ENCODE measurements at places on chromosomes 4 and X.

- DNase-seq, result no peak
Observed at GRCh38 chr4:7167706-7168105, 24.6 kb upstream of the SORCS2 start.

DNA sequence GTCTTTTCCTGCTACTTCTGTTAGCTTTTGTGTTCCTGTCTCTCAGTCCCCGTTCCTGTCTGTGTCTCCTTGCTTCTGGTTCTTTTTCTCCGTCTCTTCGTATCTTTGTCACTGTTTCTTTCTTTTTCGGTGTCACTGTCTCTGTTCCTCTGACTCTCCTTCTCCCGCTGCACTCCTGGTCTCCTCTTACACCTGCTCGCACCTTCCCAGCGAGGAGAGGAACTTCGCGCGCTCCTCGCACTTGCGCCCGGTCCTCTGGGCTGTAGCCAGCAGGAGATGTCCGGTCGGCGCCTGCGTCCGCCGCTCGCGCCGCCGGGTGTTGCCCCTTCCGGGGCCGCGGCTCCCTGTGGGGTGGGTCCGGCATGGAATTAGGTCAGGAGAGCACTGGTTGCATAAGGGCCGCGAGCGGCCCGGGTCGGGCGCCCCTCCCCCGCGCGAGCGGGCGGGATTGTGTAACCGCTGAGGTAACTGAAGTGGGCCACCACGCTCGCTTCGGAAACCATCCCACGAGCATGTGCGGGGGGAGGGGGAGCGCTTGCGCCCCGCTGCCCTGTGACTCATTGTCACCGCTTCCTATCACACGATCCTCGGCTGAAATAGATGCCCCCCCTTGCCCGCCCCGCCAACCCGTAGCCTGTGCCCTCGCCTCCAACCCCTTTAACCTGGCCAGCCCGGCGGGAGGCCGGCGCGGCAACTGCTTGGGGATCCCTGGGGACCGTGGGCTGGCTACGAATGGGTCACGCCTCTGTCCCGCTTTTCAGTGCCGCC lies 1.6 kb downstream of the LONRF3 start:
- no peak for DNase-seq

DNA sequence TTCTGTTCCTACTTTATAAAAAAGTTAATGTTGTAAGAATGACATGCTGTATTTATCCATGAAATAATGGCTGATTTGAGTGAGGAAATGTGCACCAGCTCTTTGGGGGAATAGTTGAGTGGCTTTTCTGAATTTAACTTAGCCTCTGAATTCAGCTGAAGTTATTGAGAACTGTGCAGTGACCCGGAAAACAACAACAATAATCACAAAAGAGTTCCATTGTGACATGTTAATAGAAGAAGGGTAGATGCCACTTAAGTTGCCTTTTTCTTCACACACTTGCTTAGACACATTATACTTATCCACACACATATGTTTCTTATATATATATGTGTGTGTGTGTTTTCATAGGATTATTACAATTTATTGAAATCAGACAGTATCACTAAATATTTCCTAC lies 301.2 kb downstream of the BMPR1B start:
- DNase-seq, result no peak

- no peak for DNase-seq
Observed at GRCh38 chr4:89997171-89997704, 102.6 kb downstream of the MMRN1 start.

DNA sequence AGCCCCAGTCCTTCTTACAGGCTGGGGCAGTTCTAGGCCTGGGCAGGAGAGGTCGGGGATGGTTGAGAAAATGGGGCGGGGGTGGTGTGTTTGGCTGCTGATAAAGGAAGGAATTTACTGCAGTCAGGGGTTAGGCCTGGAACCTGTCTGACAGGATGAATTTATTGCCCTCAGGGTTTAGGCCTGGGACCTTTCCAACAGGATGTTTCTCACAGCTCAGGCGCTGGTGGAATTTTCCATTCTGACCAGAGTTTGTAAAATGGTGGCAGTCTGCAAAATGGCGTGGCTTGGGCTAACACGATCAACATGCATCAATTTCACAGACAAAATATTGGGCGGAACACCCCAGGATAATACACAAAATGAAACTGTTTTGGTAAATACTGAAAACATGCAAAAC lies 83.5 kb upstream of the SPIN4 start:
- DNase-seq, result no peak

- DNase-seq, result no peak
Observed at GRCh38 chr4:46249516-46249915, 125.7 kb upstream of the GABRG1 start.

DNA sequence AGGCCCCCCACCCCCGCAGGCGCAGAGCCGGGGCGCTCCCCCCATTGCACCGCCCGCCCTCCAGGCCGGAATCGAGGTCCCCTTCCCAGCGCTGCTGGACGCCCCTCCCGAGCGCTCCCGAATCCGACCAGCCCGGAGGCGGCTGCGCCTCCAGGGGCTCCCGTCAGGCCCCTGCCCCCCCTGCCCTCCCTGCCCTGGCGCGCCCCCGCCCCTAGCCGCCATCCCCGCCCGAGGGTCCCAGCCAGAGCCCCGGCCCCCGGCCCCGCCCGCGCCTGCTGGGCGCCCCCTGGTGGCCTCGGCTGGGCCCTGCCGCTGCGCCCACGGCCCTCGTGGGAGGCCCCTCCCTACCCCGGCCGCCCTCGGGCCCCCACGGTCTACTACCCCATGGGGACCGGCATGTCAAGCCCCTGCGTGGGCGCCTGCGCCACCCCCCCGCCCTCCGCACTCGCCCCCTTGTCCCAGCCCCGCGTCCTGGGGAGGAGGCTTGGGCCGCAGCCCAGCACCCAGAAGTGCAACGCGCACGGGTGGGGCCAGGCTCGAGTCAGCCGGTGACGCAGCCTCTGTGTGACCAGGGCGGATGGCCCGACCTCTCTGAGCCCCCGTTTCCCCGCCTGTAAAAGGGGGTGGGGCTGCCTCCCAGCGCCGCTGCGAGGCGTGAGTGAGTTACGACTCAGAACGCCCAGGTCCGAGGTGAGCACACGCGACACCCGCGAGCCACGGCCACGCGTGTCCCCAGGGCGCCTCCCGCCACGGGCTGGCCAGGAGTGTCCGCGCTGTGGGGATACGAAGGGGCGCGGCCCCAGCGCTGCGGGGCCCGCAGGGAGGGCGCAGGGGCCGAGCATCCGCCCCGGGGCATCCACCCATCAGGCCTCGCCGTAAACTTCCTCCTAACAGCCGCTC lies 104.9 kb downstream of the FAM53A start:
- DNase-seq, result no peak

DNA sequence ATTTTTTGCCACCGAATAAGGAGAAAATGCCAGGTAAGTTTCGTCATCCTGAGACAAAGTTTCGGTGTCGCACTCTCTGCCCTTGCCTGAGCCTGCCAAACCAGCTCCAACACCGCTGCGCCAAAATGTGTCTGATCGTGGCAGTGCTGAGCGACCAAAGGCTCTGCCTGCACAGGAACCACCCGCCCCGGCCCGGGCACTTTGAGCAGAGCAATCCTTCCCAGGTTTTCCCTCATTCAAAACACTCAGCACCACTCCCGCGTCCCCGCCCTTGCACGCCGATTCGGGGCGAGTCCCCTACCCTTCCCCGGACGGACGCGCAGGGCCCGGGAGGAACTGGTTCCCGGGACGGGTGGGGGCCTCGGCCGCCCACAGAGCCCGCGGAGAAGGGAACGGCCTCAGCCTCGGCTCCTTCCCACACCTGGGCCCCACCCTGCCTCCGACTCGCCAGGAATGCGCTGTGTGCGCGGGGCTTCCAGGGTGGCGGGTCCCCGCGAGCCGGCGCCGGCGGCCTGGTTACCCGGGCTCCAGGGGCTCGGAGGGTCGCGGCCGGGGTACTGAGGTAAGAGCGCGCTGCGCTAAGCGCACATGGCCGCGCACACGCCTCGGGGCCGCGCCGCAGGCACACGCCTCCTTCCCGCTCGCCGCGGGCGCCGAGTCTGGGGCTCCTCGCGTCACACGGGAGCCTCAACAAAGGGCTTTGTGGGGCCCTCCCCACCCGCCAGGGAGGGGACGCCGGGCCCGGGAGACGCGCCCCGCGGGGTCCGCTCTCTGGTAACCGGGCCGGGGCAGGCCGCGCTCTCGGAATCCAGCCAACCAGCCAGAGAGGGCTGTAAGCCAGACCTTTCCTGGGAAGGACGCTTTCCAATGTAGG lies at the start of gene C4orf36:
Gene C4orf36, minus strand, starts transcription at position 661 of the 874 bp plus-strand sequence. CDS start 902 bp downstream, outside the sequence.
- peak; percentile 43 for DNase-seq

GRCh38 chrX:150664290-150664689 lies 28.9 kb upstream of the MTMR1 start:
- peak; percentile 89 for DNase-seq

- DNase-seq, result no peak
Observed at GRCh38 chr4:70816894-70817293, 22.8 kb downstream of the GRSF1 start.

DNA sequence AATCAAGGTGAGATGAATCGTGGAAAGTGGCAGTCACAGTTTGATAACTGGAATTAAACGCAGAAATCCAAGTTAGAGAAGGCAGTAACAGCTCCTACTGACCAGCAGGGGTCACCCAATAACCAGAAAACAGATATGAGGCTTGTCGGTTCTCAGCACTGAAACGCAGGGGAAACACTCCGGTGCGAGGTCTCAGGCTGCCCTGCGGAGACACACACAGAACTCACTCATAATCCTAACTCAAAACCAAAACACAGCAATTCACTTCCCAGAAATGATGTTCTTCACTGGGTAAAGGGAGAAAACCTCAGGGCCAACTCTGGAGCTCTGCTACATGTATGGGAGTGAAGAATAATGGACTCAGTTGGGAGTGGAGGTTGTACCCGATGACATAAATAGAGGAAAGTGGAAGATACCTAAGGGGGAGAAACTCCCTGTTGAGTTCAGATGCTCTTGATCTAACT lies 384.4 kb downstream of the RAPGEF2 start:
- peak; percentile 26 for DNase-seq

DNA sequence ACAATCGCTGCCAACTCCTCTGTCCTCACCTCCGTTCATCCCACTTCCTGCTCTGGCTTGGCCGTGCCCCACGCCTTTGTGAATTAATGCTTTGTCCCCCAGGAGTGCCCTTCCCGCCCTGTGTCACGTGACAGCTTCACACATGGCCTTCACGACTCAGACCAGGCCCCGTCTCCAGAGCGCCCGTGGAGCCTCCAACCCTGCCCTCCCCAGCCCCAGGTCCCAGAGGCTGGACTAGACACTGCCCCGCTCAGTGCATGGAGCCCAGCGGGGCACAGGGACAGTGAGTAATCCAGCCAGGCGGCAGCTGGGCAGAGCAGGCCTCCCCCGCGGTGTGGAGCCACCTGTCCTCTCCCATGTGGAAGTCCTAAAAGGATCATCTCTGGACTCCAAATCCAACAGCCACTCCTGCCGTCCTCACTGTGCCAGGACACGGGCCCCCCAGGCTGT lies 7.4 kb downstream of the ADRA2C start:
- no peak for DNase-seq

DNA sequence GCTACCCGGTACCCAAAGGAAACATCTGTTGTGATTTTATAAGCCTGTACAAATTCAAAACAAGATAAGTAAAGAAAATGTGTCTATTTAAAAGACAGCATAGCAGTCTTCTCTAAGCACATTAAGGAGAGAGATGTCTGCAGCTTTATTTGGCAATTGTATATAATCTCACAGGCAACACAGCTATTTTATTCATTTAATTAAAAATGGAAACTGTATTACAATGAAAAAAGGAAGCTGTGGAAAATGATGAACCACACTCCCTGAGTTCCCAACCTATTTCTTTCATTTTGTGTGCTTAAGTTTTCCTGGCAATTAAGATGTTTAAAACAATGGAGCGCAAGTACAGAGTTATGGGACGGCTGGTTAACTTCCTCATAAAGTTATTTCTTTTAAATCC lies 78.4 kb downstream of the CBLL2 start:
- DNase-seq, result no peak

GRCh38 chr4:159420162-159421057 lies 317.5 kb downstream of the RAPGEF2 start:
- DNase-seq, result no peak

DNA sequence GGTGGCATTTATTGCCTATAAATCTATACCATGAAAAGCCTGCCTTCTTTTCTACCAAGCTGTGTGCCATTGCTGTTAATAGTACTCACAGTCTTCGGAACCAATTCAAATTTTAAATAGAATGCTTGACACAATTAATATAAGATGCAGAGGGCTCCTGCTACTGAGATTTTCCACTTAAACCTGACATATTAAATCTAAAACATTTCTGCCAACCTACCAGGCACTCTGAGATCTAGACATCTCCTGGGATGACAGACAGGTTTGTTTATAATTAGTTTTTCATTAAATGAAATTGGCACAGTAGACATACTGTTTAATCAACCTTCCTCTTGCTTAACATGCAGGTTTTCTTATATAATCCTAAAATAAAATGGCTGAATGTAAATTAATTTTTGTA lies 117.3 kb upstream of the CBR4 start:
- no peak for DNase-seq

- DNase-seq, result no peak
Observed at GRCh38 chrX:92224406-92224805, 445.2 kb downstream of the PCDH11X start.

- no peak for DNase-seq
Observed at GRCh38 chr4:169133932-169134331, 123.9 kb upstream of the CBR4 start.

- DNase-seq, result no peak
Observed at GRCh38 chr4:8351931-8352367, 82.4 kb downstream of the HTRA3 start.

- DNase-seq, result no peak
Observed at GRCh38 chrX:73289039-73289438, 74.4 kb upstream of the NAP1L2 start.

- DNase-seq, result no peak
Observed at GRCh38 chr4:187088070-187088799, 364.6 kb upstream of the FAT1 start.

- no peak for DNase-seq
Observed at GRCh38 chr4:120001850-120002249, 64.8 kb downstream of the MAD2L1 start.

DNA sequence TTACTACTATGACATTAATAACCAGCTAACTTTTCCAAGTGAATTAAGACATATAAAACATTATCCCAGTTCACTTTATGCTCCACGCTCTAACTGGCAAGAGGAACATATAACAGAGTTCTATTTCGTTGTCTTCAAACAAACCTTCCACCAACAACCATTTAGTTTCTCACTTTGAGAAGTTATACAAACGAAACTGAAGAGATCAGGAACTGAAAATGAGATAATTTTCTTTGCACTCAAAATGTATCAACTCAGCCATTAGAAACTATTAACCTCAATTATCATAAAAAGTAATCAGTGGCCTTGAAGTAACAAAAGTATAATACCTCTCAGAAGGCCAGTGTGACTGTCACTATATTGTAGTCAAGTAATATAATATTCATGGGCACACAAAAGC lies 70.1 kb downstream of the CHM start:
- DNase-seq, result no peak
